Adipose tissue (tissue), 3 donors: ENCODE measurements at places on chromosomes 16 and 17. TPM values are rescaled to one million over a fixed set of nuclear protein-coding genes. Genes with fewer than 3 reads are reported as not detected.

Gene SPEM3
- polyA plus RNA-seq: not detected

Gene DLG4
- 3.3 TPM for polyA plus RNA-seq

Gene CHST4
- polyA plus RNA-seq: 0.43 TPM

Gene ZG16
- 0.97 TPM for polyA plus RNA-seq

Gene RGS9
- 0.86 TPM for polyA plus RNA-seq

Gene LRRC37A
- 0.90 TPM for polyA plus RNA-seq

Gene SOX8
- 0.90 TPM for polyA plus RNA-seq

Gene CASKIN2
- polyA plus RNA-seq: 39.6 TPM

Gene NPIPA8
- polyA plus RNA-seq: 8.8 TPM

Gene KRTAP4-6
- polyA plus RNA-seq: not detected

Gene TP53TG3B
- polyA plus RNA-seq: 0.10 TPM

Gene TEKT3
- 0.71 TPM for polyA plus RNA-seq

Gene KIF19
- 0.90 TPM for polyA plus RNA-seq

Gene CA5A
- polyA plus RNA-seq: not detected

Gene MAF
- 2.5 TPM for polyA plus RNA-seq

Gene SLFN12L
- polyA plus RNA-seq: 0.79 TPM

Gene CTRB2
- 31,205 TPM for polyA plus RNA-seq

Gene GPR142
- 0.09 TPM for polyA plus RNA-seq

Gene EPX
- polyA plus RNA-seq: not detected

Gene CCDC154
- 0.24 TPM for polyA plus RNA-seq

Gene TRIM72
- polyA plus RNA-seq: 0.12 TPM

Gene METTL2A
- 8.8 TPM for polyA plus RNA-seq

Gene PRR29
- polyA plus RNA-seq: 0.45 TPM

Gene EME1
- 0.22 TPM for polyA plus RNA-seq

Gene KRT25
- polyA plus RNA-seq: not detected
